ENCODE measurements at places on chromosomes 16 and 17.

GRCh38 chr17:42025191-42025579 lies 5.3 kb downstream of the NKIRAS2 start:
- no peak for DNase-seq

GRCh38 chr17:79246225-79247190 lies 171.9 kb downstream of the ENGASE start:
- DNase-seq, result no peak

GRCh38 chr16:85193115-85193493 lies 80.8 kb upstream of the CIBAR2 start:
- DNase-seq, result no peak

GRCh38 chr16:86575754-86576557 lies 2.4 kb upstream of the FOXL1 start:
- DNase-seq, result no peak

- no peak for DNase-seq
These were observed 24.2 kb downstream of the MPG start for GRCh38 chr16:102060-102855.

- DNase-seq, result no peak
These were observed 467 bp upstream of the GDE1 start for GRCh38 chr16:19522397-19522732.

DNA sequence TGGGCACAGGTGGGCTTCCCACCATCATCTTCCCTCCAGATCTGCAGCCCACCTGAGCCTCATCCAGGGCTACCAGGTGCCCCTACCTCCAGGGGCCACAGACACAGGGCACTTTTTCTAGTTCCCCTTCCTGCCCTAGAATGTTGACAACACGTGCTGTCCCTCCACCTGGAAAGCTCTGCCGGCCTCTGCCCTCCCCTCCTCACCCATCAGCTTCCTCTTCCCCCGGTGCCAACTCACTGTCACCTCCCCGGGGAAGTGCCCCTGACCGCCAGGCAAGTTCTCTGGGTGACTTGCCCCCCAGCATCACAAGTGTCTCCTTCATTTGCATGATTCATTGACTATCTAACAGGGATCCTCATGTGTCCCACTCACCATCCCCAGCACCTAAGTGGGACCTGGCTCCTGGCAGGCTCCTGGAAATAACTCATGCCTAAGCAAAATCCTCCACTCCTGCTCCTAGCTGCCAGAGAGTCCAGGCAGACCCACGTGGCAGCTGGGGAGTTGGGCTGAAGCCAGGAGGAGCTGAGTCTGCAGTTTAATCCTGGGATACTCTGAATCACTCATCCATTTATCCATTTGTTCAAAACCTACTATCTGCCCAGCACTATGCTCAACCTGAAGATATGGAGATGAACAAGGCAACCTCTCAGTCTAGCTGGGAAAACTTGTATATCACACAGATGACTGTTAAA lies 304.4 kb downstream of the FOXL1 start:
- DNase-seq, result no peak

DNA sequence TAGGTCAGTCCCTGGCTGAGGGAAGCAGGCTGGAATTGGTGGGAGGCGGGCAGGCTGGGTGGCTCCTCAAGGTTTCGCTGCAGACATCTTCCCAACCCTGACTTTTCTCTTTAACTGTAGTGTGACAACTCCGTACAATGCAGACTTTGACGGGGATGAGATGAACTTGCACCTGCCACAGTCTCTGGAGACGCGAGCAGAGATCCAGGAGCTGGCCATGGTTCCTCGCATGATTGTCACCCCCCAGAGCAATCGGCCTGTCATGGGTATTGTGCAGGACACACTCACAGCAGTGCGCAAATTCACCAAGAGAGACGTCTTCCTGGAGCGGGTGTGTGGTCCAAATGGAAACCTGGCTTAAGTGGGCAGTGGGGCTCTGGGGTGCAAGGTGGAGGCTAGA lies 15.0 kb downstream of the POLR2A start:
- no peak for DNase-seq

DNA sequence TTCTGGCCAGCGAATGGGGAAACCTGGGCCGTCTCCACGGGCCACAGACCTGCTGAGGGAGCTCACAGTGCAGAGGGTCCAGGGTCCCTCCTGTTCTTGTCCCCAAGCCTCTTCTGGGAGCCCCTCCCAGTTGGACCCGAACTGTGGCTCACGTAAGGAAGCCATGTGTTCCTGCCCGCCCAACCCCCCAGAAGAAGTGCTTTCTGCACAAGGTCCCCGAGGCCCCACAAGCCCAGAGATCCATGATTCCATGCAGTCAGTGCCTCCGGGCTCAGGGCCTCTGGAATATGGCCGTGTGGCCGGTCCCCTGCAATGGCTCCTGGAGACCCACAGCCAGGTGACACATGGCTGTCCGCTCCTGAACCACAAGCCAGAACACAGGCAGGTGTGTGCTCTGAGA lies 272.4 kb downstream of the C16orf95 start:
- DNase-seq, result no peak

DNA sequence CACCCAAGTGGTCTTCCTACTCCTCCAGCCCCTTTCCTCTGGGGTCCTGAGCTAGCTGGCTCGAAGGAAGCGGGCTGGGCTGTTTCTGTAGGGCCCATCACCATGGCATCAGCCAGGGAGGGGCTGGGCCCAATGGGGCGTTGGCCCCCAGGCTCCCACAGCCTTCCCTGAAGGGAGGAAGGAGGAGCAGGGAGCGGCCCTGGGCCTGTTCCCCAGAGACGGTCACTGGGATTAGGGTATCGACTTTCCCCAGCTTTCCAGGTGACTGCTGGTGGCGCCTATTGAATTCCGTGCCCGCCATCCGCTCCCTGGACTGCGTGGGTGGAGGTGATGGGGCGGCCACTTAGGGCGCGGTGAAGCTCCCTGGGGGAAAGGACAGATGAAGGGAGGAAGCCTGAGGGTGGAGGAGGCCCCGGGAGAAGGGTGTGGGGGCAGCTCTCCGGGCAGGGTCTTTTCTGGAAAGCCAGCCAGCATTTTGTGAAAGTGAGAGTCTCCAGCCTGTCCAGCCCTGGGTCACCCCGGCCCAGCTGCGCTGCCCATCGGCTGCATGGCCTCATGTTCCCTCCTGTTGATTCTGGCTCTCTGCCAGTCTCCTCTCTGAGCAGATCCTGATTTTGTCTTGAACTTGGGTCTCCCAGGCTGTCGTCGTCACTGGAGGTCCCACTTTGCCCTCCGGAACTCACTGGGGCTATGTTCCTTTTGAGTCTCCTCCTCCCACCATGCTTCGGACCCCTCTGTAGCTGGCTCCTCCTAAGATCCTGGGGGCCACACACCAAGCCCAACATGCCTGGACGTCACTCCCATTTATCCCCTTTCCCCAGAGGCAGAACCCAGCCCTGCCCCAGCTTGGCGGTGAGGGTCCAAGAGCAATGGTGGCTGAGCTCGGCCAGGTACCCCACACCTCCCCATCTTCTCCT lies 9.8 kb downstream of the NHERF1 start:
- no peak for DNase-seq

GRCh38 chr17:28572259-28573039 lies 1.1 kb upstream of the PIGS start:
- no peak for DNase-seq

- DNase-seq, result no peak
These were observed 426.9 kb downstream of the NPIPA7 start for GRCh38 chr16:16805809-16806208.

DNA sequence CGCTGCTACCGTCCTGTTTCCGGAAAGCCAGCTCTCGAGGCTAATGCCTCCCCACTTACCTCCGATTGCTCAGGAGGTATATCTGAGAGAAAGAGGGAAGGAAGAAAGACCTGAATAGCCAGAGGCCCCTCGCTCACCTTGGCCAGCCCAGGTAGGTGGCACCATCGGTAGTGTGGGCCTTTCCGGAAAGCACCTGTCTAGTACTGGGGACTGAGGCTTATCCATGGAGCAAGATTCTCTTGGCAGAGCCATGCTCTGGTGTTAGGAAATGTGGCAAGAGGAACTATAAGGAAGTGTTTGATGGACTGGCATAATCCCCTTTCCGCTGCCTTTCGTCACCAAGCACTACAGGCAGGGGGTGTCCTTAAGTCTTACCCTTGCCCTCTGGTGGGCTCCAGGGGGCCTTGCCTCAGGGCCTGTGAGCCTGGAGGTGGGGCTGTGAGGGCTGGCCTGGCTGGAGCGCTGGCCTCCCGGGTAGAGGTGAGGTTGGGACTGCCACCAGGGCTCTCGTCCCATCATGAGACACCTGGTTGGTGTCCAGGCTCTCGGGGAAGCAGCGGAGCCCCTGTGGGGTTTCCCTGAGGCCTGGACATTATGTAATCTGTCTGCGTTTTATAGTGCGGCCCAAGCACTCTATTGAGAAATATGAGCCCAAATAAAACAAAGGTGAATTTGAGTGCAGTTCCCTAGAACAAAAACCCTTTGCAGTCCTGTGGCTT lies 2.9 kb downstream of the CMIP start:
- DNase-seq, result no peak

DNA sequence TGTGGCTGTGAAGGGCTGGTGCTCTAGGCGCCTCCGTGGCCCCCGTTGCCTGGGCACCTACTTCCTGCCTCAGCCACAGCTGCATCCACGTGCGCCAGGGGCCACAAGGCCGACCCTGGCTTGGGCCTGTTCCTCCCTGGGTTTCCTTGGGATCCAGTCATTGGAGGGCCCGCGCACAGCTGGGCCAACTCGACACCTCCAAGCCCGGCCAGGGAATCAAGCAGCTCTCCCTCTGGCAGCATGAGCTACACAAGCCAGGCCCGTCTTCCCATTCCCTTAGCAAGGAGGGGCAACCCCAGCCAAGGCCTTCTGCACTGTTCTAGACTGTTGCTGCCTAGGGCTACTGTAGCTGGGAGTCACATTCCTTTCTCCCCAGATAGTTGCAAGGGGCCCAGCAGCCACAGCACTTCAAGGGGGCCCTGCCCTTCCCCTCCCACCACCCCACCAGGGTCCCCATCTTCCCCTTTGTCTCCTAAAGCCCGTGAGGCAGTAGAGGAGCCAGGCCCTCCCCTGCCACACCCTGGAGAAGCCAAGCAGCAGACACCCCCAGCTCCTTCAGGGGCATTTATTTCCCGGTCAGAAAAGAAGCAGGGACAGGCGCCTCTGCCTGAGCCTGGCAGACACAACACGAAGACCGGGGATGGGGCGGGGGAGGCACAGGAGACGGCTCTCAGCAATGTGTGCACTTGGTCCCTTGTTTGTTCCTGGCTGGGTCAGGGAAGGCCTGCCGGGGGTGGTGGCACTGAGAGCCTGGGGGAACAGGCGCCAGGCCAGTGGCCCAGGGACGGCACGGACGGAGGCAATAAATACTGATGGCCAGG lies 3.8 kb downstream of the ARHGDIA start:
- DNase-seq, result no peak
